ENCODE measurements at places on chromosomes 3 and 15.

GRCh38 chr3:195147649-195148080 lies 123.3 kb downstream of the XXYLT1 start:
- no peak for DNase-seq

GRCh38 chr3:63912768-63913588 lies 795 bp upstream of the SCAANT1 start:
- peak; percentile 43 for DNase-seq

DNA sequence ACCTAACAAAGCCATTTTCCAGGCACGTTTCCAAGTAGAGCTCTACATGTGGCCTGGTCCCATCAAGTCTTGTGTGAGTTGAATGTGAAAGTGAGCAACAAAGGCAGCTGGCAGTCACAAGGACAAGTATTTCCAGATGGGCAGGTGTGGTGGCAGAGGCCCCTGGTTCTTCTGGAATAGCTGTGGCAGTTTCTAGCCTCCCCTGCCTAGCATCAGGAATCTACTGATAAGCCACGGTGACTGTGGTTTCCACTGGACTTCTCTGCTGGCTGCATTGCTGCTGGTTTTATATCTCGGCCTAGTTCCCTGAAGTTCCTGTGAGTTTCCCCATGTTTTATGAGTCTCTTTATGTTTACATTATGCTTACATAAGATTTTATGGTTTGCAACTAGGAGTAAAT lies 117.7 kb downstream of the GOLIM4 start:
- no peak for DNase-seq

DNA sequence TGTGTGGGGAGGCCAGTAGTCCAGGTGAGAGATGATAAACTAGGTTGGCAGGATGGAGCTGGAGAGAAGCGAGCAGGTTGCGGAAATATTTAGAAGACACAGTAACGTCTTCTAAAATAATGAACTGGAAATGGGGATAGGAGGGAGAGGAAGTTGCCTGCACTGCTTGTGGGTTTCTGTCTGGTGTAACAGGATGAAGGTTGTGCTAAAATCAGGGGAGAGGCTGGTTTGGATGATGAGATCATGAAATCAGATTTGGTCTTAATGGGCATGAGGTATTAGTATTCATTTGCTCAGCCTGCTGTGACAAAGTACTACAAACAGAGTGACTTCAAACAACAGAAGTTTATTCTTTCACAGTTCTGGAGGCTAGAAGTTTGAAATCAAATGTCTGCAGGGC lies 32.1 kb upstream of the TNFAIP8L3 start:
- DNase-seq: no peak

- no peak for DNase-seq
These were observed 532.8 kb upstream of the TBL1XR1 start for GRCh38 chr3:177729956-177730681.

DNA sequence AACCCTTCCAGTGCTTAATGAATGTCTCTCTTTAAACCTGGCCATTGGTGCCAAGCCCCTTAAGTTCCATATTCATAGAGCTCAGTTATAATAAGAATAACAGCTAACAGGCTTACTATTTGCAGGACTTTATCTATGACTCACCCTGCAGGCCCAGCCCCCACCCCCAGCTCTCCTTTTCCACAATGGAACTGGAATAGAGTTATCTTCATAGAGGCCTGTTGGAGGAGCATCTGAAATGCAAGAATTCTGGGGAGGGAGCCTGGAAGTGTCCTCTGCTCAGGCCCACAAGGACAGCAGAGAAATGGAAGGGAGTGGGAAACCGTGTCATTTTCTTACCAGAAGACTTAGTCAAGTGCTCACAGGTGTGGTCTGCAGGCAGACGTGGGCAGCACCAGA lies 52.8 kb downstream of the SEMA5B start:
- peak; percentile 51 for DNase-seq

DNA sequence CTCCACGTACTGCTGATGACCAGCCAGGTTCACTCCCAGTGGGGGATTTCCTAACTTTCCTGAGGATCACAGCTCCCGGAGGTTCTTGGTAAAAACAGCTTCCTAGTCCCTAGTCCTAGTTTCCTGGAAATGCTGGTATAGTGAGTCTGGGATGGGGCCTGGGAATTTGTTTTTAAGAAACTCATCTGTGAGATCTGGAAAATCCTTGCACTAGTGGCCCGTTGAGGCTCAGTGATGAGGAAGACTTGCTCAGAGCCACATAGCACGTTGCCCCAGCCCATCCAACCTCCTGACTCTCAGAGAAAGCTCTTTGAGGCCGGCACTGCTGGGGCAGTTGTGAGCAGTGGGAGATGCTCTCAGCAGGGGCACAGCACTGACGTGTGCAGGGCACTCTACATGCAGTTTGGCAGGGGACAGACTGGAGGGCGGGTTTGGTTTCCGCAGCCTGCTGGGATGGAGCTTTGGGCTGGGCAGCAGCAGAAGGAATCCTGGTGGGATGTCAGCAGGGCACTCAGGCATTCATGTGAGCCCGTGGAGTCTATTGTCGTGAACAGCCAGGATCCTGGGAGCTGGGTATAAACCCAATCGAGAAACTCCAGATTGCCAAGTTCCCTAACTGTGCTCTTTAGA lies 31.6 kb downstream of the SAXO2 start:
- DNase-seq: no peak

- no peak for DNase-seq
These were observed 262.9 kb downstream of the CTNNB1 start for GRCh38 chr3:41462103-41462691.

DNA sequence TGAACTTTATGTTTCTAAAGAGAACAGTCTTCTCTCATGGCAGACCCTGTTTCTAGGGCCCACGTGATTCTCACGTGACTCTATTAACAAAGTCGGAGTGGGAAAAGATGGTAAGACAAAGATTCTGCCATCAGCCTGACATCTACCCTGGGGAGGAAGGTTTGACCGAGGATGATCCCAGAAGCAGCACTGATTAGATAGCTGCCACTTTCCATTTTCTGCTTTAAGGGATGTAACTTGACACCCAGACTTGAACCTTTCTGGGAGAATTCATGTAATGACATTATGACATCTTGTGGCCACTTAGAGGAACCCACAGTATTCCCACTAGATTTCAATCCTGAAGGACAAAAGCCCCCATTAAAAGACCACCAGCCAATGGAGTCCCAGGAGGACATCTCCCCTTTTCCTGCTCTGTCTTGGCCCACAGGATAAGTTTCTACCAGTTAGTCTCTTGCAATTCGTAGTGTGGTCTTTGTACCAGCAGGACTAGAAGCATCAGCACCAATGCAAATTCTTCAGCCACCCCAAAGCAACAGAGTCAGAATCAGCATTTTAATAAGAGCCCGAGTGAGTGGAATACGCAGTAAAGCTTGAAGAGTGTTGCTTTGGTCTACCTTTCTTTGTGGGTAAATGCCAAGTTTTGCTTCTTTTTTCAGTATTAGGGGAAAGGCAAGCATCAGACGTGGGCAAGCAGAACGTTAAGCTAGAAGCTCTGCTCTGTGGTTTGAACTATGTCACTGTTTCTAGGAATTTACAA lies 480.5 kb upstream of the PROK2 start:
- no peak for DNase-seq

DNA sequence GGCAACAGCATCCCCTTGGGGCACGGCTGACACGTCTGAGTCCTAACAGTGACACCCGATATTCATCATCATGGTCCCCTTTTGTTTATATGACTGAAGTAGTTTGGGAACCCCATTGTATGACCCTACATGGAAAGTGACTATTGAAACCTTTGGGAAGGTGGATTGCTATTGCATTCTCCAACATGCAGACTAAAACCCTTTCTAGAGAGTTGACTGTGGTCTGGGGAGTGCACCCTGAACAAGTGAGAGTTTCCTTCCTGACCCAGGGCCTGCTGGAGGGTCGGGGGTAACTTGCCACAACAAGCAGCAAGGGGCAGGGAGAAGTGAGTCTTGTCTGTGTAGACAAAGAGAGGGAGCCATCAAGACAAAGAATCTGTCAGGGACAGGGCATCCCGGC lies 54.4 kb downstream of the ISG20 start:
- no peak for DNase-seq

GRCh38 chr3:42666577-42666998 lies 13.1 kb downstream of the ZBTB47 start:
- DNase-seq: no peak

GRCh38 chr15:54638666-54639065 lies 558.1 kb downstream of the RSL24D1 start:
- no peak for DNase-seq

DNA sequence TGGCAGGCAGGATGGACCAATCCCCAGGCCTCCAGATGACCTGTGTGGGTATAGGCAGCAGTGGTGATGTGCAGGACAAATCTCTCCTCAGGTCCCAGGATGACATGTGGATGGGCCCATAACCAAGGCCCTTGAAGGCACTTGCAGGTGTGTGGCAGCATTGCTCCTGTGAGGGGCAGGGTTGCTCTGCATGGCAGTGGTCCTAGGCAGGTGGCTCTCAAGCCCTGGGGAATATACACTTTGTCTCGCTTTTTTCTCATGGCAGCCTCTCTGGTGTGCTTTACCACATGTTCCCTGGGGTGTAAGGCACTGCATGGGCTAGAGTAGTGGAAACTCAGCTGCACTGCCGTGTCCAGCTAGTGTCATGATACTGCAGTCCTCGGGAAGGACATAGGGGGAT lies 503.6 kb downstream of the UNC13C start:
- no peak for DNase-seq

DNA sequence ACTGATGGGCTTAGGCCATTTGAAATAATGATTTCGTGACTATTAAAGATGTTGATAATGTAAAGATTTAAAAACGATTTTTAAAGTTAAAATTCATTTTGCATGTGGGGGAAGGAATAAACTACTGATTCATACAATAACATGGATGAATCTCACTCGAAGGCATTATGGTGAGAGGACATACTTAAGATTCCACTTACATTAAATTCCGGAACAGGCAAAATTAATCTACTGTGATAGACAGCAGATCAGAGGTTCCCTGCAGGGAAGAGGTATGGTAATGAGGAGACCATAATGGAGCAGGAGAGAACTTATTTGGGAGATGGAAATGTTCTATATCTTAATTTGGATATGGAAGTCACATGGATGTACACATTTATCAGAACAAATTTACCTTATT lies 28.4 kb upstream of the RAB6B start:
- no peak for DNase-seq

DNA sequence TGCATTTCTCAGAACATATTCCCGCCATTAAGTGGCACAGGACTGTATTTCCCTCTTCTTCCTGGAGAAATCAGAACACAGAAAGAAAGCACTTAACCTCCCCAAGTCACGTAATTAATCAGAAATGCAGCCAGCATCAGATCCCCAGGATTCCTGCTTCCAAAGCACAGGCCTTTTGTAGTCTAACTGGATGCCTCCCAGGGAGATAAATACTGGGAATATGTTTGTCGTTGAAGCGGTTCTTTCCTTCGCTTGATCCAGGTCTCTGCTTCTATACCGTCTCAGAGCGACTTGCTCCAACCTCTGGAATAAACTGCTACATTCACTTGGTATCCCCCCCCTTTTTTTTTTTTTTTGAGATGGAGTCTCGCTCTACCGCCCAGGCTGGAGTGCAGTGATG lies 198.6 kb downstream of the KBTBD8 start:
- no peak for DNase-seq

GRCh38 chr3:193777524-193777923 lies 184.5 kb downstream of the OPA1 start:
- no peak for DNase-seq

- no peak for DNase-seq
These were observed 106.3 kb downstream of the PROS1 start for GRCh38 chr3:93867425-93867824.

- DNase-seq: no peak
These were observed 67.8 kb downstream of the RAB11A start for GRCh38 chr15:65937054-65937453.

DNA sequence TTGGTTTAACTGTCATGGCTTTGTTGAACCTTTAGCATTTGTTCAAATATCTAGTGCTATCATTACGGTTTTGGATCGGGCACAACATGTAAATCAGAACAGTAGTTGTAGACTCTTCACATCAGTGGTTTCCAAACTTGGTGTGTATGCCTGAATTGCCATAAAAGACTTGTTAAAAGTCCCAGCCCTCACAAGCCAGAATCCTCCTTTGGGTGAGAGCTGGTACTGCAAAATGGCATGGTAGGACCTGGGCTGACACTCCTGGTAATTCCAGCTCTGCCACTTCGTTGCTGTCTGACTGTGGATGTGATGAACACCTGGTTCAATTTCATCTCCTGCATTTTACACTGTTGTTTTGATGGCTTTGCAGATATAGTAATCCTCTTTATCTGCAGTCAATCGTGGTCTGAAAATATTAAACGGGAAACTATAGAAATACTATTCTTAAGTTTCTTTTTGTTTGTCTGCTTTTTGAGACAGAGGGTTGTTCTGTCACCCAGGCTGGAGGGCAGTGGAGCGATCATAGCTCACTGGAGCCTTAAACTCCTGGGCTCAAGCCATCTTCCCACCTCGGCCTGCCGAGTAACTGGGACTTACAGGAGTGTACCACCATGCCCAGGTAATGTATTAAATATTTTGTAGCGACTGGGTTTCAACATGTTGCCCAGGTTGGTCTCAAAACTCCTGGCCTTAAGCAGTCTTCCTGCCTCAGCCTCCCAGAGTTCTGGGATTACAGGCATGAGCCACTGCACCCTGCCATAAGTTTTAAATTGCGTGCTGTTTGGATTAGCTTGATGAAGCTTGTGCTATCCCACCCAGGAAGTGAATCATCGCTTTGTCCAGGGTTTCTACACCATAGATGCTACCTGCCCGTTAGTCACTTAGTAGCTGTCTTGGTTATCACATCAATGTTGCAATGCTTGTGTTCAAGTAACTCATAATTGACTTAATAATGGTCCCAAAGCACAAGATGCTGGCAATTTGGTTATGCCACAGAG lies 61.6 kb downstream of the RAB7A start:
- peak; percentile 66 for DNase-seq

- no peak for DNase-seq
These were observed 333.7 kb upstream of the EPHA3 start for GRCh38 chr3:88773766-88774165.

- DNase-seq: no peak
These were observed 332.2 kb upstream of the GBE1 start for GRCh38 chr3:82093641-82094040.

- no peak for DNase-seq
These were observed 1065.2 kb downstream of the ZPLD1 start for GRCh38 chr3:103499967-103500366.

GRCh38 chr3:38129058-38129457 lies 7.9 kb downstream of the ACAA1 start:
- DNase-seq: no peak

- DNase-seq: no peak
These were observed 21.3 kb downstream of the MME start for GRCh38 chr3:155101398-155101797.

DNA sequence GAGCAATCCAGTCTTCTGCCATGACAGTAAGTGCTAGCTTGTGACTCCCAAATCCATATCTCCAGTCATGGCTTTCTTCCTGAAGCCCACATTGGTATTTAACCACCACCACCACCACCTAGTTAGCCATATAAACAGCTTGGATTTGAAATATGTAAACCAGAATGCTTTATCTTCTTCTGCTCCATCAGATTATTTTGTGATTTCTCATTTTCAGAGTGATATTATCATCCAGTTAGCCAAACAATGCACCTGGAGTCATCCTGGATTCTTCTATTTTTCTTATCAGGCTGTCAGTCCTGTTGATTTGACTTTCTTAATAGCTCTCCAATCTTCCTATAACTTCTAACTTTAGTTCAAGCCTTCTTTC lies 124.3 kb upstream of the PTX3 start:
- no peak for DNase-seq

GRCh38 chr15:35696767-35697231 lies 150.8 kb upstream of the DPH6 start:
- DNase-seq: no peak

GRCh38 chr3:38125305-38126120 lies 11.4 kb downstream of the ACAA1 start:
- no peak for DNase-seq

- DNase-seq: no peak
These were observed 407.8 kb downstream of the PLCL2 start for GRCh38 chr3:17292556-17292955.

GRCh38 chr15:89747708-89748682 lies 3.1 kb downstream of the MESP1 start:
- DNase-seq: no peak
